CD8-positive, alpha-beta memory T cell (primary cell): ENCODE measurements at places on chromosomes 6 and 20. TPM values are rescaled to one million over a fixed set of nuclear protein-coding genes. Genes with fewer than 3 reads are reported as not detected.

The EYS gene
- total RNA-seq: not detected

The POU5F1 gene
- not detected for total RNA-seq

The KDM1B gene
- total RNA-seq: 13.4 TPM

The PPP1R16B gene
- total RNA-seq: 171 TPM

The PBOV1 gene
- total RNA-seq: not detected

The OR11A1 gene
- not detected for total RNA-seq

The GMEB2 gene
- 15.5 TPM for total RNA-seq

The TREM2 gene
- 0.73 TPM for total RNA-seq

The KCTD20 gene
- total RNA-seq: 52.4 TPM

The PLN gene
- not detected for total RNA-seq

The GJE1 gene
- total RNA-seq: not detected

The RAB32 gene
- not detected for total RNA-seq

The MBOAT1 gene
- total RNA-seq: 12.5 TPM

The SDCBP2 gene
- 3.7 TPM for total RNA-seq

The SLC22A16 gene
- total RNA-seq: not detected

The NR2E1 gene
- total RNA-seq: not detected

The GABRR1 gene
- total RNA-seq: not detected

The SPATS1 gene
- total RNA-seq: not detected

The PDYN gene
- not detected for total RNA-seq

The CRISP3 gene
- total RNA-seq: not detected

The PAX1 gene
- not detected for total RNA-seq

The ZNF831 gene
- 6.9 TPM for total RNA-seq

The PSORS1C1 gene
- not detected for total RNA-seq

The TMEM74B gene
- 0.18 TPM for total RNA-seq

The ZFAND3 gene
- 29.1 TPM for total RNA-seq
